ENCODE measurements at places on chromosomes 16 and 17.

GRCh38 chr17:63573634-63574033 lies 23.4 kb downstream of the DCAF7 start:
- no peak for DNase-seq

DNA sequence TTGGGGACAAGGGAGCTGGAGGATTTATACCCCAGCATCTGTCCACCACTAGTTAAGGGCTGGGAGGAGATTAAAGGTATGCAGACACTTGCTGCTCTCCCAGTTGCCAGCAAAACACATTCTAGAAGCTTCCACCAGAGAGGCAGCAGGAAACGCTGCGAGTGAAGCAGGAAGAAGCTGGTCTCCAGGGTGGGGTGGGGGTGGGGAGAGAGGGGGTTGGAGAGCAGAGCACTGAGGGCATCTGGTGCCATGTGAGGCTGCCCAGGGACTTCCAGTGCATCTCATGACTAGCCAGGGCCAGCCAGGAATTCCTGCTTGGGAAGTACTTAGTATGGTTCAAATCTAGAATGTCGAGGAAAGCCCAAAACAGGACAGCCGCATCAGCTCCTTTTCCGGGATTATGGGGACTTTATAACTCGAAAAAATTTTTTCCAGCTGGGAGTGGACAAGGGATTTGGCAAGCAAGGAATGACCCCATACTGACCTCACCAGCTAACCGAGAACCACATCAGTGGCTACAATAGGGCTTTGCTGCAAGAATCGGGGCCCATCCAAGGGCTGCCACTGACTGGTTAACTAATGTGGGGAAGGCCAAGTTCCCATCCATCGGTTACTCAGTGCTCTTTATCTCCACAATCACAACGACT lies 26.2 kb upstream of the AXIN2 start:
- DNase-seq = no peak

- peak; percentile 76 for DNase-seq
Observed at GRCh38 chr17:39927101-39927928, at the start of the genes LRRC3C and ORMDL3. Gene LRRC3C (plus strand): TSS chr17:39927732. CDS start chr17:39941524, 13,792 bp downstream. Gene ORMDL3 (minus strand): TSS chr17:39927601. CDS start chr17:39924203, 3,398 bp downstream.

GRCh38 chr17:18117982-18118975 lies 9.7 kb downstream of the MYO15A start:
- DNase-seq = no peak

- DNase-seq = no peak
Observed at GRCh38 chr16:15732416-15732815, 82.4 kb downstream of the NDE1 start.

GRCh38 chr16:89173174-89173921 lies 1.8 kb downstream of the CDH15 start:
- DNase-seq = no peak

DNA sequence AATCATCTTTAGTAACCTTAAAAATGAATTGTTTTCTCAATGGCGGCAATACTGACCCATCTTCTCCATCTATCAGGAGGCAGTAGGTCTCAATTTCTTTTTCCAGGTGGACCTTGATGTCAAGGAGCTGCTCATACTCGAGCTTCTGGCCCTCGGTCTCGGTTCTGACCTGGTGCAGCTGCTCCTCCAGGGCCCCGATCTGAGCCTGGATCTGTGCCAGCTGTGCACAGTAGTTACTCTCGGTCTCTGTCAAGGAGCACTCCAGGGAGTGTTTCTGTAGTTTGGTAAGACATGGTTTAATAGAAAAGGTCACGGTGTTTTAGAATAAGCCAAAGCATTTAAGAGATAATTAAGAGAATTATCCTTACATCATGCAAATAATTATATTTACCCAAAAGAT lies 4.9 kb downstream of the KRT27 start:
- DNase-seq = no peak

DNA sequence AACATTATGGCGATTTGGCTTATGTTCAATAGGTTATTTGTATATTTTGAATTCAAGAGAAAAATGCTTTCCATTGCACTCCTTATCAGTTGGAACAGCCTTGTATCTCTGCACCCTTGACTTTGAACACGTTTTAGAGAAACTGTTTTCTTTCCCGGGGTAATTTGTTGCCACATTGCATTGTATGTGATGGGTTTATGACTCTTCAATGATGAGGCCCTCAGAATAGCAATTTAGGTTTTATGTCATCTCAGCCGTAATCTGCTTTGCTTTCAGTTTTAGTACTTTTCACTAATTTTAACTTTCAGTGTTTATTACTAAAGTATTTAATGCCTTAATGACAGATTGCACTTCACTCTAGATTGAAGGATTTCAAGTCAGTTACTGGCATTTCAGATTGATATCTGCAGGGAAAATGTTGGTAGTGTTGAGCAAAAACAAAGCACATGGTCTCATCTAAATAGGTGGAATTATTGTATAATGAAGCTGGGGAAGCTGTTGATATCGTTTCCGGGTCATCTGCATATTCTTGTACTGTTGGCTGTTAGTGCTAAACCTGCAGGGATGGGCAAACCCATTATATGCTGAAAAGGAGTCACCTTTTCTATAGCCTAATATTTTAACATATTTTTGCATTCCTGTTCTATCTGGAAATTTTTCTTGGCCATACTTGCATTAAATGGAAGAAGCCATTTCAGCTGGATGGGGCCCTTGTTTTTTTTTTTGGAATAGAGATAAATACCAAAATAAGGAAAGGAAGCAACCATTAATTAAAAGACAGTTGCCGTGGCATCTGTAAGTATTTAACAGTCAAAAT lies 2.0 kb downstream of the LUC7L3 start:
- no peak for DNase-seq

DNA sequence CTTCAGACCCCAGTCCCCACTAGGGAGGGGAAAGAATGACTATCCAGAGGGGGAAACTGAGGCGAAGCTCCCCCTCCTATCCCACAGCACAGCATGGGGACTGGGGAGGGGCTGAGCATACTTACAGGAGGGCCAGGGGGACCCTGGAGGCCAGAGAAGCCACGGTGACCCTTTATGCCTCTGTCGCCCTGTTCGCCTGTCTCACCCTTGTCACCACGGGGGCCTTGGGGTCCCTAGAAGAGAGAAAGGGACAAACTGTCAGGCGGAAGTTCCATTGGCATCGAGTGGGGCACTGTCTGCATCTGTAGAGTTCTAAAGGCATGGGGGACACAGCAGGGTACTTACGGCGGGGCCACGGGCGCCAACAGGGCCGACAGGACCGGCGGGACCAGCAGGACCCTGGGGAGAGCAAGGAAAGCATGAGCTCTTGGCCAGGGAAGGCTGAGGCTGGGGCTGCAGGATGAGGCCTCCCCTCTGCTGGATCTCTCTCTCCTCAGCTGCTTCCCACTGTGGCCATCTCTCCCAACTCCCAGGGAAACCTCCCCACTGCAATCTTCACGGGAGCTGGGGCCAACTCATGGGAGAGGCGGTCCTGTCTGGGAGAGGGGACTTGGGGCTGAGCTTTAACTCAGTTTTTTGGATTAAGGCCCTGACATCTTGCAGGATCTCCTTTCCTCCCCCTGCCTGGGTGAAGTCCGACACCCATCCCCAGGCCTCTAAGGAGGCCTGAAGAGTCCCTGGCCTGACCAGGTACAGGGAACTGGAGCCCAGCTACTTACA lies 13.5 kb downstream of the COL1A1 start:
- no peak for DNase-seq

DNA sequence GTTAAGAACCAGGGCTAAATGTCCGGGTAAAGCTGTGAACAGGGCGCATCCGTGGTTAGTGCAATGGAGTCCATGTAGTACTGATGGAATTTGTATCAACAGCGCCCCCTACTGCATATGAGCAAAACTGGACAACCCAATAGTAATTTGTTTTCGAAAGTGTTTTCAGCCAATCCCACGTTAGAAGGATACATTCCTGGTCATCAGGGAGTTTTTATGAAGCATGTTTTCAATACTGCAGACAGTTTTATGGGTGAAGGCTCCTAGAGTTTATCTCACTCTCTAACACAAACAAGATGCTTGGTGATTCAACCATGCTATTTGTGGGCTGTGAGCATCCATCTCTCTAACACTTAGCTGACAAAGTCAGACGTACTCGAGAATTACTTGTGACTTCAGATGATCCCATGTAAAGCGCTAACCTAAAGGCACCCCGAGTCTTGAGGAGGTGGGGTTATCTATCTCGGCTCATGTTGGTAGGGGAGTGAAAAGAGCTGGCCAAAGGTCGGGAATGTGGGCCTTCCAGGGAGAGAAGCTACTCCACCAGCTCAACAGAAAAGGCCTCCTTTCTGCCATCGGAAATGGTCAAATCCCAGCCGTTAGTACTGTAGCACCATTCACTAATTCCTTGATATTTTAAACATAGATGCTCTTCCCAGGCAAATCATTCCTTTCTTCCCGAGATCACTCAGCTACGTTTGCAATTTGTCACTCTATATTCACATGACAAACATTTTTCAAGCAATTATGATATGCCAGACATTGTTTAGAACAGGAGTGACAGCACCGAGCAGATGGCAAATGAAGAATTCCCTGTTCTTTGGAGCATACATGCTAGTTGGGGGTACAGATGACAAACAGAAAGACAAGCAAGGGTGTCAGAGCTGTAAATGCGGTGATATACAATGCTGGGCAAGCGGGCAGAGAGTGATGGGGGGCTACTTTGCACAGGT lies 46.9 kb upstream of the HNF1B start:
- DNase-seq = no peak
